Activated CD8-positive, alpha-beta memory T cell treated with anti-CD3 and anti-CD28 coated beads for 1 hour (primary cell): ENCODE measurements at places on chromosomes 4 and X.

- DNase-seq = no peak
Observed at GRCh38 chr4:122309988-122310626, 68.7 kb upstream of the ADAD1 start.

DNA sequence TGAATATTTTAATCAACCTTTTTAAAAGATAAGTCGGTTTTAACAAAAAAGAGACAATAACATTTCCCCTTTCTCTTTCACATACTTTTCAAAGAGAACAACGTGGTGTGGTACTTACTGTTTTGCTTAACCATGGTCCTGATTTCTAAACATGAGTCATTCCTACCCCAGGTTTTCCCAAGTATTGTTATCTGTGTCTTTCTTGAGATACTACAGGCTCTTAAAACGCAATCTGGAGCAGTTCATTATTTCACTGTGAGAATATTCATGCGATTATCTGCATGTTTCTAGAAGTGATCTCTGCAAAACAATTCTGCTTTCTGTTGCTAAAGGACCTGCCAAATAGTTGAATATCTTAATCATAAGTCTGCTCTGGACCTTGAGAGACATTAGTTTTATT, 127.3 kb downstream of the TENM3 start:
- no peak for DNase-seq

DNA sequence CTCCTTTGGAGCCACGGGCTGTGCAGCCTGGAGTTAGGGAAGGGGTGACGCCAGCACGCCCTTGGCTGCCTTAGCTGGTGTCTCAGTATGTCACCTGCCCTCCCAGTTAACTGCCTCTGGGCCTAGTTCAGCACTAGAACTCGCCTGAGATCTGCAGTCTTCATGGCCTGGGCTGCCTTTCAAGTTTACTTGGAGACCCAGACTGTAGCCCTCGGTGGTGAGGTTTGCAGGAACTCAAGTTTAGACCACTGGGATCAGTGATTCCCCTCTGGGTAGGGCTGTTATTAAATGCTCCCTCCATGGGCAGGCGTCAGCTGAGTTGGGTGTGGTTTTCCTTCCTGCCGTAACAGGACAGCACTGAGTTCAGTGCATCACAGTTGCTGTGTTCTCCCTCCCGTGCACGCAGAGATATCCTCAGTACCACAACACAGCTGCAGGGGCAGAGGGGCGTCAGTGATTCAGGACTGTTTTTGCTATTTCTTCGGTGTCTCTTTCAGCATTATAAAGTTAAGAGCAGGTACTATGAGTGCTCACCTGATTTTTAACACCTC, 30.5 kb downstream of the PLAC8 start:
- peak; percentile 34 for DNase-seq

DNA sequence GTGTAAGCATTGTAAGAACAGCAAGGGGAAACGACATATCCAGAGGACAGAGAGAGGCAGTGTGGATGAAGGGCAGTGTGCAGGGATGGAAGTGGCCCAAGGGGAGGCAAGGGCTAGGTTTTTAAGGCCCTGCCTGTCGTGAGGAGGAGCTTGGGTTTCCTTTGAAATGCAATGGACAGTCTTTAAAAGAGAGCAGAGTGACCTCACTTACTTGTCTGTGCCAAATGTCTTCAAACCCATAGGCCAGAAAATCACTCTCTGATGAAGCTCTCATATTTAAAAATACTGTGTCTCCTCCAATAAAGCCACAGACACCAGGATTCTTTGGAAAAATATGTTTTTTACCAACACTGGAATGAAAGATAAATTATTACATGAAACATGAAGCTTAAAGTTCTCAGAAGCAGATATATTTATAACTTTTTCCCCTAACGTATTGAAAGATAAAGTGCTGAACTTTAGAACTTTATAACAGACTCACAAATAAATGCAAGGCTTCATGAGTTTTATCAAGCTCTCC, 19.2 kb upstream of the ATXN3L start:
- DNase-seq = no peak

- no peak for DNase-seq
Observed at GRCh38 chr4:26235500-26235899, 85.3 kb upstream of the RBPJ start.

- DNase-seq = no peak
Observed at GRCh38 chrX:136228839-136229207, 22.4 kb downstream of the MAP7D3 start.

DNA sequence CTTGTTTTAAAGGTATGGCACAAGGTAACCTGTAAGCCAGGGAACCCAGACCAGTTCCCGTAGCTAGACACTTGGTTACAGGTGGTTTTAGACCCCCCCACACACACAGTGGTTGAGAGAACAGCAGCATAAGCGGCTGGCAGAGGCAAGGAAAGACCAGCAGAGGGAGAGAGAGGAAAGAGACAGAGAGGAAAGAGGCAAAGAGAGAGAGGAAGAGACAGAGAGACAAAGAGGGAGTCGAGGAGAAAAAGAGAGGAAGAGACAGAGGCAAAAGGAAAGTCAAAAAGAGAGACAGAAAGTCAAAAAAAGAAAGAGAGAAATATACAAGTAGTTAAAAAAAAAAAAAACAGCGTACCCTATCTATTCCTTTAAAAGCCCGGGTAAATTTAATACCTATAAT, 19.5 kb upstream of the PCSK1N start:
- no peak for DNase-seq

GRCh38 chrX:82218361-82218760, 1016.5 kb downstream of the SH3BGRL start:
- DNase-seq = no peak

DNA sequence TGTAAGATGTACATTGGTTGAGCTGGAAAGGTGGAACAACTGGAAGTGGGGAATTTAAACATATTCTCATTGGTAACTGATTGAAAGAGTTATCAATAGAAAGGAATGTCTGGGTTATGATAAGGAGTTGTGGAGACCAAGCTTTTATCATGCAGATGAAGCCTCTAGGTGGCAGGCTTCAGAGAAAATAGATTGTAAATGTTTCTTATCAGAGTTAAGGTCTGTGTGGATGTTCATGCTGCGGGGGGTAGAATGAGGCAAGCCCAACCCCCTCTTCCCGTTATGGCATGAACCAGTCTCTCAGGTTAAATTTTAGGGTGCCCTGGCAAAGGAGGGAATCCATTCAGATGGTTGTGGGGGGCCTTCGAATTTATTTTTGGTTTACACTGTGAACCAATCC, 16.0 kb downstream of the ARSD start:
- no peak for DNase-seq

- DNase-seq = no peak
Observed at GRCh38 chr4:168864821-168865541, 145.1 kb downstream of the CBR4 start.
